ENCODE measurements at places on chromosomes 2 and 18.

- no peak for DNase-seq
These were observed 67.0 kb downstream of the SOCS6 start for GRCh38 chr18:70355620-70356385.

DNA sequence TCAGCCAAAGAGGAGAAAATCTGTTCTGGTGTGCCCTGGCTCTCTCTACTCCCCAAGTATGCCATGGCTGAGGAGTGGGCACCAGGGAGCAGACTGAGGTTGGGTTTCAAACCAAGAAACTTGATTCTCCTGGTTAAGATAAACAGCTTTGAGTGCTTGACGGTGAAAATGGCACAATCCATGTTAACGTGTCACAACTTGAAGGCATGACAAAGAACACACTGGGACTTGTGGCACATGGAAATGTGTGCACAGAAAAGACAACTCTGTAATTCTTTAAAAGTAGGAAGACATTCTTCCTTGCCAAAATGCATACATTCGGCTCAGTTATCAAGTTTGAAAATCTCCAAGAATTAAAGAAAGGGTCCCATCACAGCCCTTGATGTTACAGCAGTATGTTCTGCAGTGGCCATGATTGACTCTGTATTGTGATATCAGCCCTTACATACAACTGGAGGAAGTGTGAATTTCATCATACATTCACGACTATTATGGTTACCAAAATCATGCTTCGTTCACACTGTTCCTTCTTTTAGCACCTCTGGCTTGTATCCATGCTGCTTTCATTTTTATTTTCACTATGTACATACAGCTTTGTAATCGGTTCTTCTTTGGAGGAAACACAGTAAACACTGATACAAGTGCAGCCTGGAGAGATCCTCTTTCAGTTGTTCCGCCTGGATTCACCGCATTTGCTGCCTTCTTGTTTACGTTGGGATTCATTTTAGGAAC, 15.6 kb upstream of the ACTG2 start:
- peak; percentile 26 for DNase-seq

DNA sequence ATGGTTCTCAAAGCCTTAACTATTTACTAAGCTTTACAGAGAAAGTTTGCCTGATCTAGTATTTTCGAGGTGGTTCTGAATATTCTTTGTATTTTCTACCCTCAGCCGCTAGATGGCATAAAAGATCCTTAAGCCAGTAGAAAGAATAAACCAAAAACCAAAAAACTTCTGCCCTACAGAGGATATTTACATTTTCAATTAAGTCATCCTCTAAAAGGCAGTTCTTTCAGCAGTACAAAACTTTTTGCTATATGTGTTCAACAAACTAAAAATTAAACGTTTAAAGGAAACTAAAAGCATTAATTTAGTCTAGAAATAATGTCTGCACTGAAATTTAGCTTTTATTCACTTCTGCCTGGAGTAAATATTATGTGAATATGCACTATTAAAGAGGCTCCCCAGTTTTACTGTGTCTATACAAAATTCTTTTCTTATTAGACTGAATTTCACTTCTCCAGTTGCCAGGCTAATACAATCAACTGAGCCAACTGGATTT, 297.5 kb downstream of the PIEZO2 start:
- DNase-seq, result no peak

GRCh38 chr18:23479829-23480505, 23.3 kb upstream of the RMC1 start:
- no peak for DNase-seq

DNA sequence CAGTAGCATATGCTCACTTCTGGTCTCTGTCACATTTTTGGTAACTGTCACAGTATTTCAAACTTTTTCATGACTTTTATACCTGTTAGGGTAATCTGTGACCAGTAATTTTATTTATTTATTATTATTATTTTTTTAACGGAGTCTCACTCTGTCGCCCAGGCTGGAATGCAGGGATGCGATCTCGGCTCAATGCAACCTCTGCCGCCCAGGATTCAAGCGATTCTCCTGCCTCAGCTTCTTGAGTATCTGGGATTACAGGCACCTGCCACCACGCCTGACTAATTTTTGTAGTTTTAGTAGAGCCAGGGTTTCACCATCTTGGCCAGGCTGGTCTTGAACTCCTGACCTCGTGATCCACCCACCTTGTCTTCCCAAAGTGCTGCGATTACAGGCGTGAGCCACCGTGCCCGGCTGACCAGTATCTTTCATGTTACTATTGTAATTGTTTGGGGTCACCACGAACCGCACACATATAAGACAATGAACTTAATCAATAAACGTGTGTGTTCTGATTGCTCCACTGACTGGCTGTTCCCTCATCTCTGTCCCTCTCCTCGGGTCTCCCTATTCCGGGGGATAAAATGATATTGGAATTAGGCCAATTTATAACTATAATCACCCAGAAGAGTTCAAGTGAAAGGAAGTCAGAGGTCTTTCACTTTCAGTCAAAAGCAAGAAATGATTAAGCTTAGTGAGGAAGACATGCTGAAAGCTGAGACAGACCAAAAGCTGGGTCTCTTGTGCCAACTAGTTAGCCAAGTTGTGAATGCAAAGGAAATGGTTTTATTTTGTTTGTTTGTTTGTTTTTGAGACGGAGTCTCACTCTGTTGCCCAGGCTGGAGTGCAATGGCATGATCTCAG, 22.9 kb downstream of the TGIF1 start:
- DNase-seq, result no peak

DNA sequence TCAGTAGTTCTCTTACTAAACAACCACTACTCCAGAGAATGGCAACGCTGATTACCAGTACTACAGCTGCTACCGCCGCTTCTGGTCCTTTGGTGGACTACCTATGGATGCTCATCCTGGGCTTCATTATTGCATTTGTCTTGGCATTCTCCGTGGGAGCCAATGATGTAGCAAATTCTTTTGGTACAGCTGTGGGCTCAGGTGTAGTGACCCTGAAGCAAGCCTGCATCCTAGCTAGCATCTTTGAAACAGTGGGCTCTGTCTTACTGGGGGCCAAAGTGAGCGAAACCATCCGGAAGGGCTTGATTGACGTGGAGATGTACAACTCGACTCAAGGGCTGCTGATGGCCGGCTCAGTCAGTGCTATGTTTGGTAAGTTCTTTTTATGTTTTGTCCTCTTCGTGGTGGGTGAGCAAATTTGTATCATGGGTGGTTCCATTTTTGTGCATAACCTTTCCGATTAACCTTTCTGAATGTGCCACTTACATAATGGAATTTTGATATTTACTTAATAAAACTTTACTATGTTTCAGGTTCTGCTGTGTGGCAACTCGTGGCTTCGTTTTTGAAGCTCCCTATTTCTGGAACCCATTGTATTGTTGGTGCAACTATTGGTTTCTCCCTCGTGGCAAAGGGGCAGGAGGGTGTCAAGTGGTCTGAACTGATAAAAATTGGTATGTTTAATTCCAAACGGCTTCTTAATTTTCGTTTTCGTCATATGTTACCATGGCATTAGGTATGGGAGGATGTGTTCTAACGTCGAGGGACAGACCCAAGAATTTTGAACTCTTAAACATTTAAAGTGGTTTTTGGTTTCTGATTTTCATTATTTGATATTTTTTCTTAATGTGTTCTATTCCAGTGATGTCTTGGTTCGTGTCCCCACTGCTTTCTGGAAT, 1.3 kb downstream of the SLC20A1 start:
- peak; percentile 28 for DNase-seq

DNA sequence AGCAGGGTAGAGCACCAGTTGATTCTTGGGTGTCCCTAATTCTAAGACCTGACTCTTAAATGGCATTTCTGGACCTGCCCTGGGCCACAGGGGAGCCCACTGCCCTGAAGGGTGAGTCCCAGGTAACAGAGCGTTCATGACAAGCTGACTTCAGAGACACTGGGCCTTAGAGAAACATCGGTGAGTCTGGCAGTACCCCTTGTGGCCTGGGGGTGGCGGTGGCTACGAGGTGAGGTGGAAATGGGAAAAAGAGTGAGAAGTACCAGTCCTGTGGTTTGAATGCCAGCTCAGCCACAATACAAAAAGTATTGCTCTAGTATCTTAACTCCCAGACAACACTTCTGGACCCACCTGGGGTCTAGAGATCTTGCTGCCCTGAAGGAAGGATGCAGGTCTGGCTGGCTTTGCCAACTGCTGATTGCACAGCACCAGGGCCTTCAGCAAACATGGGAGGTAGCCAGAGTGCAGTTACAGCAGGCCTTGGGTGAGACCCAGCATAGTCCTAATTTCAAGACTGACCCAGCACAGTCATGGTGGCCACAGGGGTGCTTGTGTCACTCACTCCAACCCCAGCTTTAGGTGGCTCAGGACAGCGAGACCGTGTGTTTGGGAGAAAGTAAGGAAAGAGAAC, 44.5 kb downstream of the USP34 start:
- peak; percentile 55 for DNase-seq

DNA sequence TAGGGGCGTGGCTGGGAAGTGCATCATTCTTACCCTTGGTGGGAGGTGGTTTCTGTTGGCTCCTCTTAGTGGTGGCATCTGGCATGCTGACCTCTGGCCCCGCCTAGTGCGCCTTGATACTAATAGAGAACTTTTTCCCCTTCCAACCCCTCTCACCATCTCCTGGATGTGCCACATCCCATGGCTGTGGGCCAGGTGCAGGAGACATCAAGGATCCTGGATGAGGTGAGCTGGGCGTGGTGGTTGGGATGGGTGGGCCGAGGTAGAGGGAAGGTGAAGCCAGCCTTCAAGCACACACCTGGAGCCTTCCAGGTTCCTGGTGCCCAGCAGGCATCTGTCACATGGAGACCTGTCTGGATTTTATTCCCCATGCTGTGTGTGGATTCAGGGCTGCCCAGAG, 149.2 kb downstream of the DYSF start:
- no peak for DNase-seq

- no peak for DNase-seq
These were observed 4.8 kb upstream of the CASP8 start for GRCh38 chr2:201255408-201256033.

DNA sequence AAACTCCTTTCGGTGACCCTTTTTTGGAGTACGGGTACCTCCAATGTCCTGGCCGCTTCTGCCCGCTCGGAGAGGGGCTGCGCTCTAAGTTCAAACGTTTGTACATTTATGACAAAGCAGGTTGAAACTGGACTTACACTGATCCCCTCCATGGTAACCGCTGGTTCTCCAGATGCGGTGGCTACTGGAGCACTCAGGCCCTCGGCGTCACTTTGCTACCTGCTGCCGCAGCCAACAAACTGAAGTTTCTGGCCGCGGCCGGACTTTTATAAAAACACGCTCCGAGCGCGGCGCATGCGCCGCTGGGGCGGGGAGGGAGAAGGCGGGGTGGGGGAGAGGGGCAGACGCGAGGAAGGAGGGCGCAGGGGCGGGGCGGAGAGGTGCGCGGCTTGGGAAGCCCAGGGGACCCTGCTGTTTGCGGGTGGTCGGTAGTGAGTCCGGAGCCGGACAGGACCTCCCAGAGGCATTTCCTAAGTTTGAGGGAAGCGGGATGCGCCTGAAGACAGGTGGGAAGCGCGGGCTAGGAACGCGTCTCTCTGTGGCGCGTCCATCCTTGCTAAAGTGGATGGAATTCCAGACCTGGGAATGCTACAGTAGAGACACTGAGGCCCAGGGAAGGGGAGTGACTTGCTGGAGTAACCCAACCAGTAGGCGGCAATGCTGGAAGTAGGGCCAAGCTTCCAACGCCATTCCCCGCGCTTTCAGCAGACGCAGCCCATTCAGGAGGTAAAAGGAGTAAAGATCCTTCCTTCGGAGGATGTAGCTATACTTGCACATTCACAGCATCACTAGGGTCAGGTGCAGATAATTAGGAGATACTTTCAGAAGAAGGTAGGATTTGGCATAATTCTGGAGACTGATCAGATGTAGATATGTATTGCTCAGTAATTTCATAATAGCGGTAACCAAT, at the start of gene CXCR4:
Gene CXCR4, minus strand, starts transcription at position 241 of the 910 bp plus-strand sequence. Its CDS starts 89 bp downstream, at position 152.
- DNase-seq, result peak; percentile 89

- no peak for DNase-seq
These were observed 84.0 kb upstream of the RFX8 start for GRCh38 chr2:101558740-101559525.

- peak; percentile 78 for DNase-seq
These were observed 72.4 kb upstream of the YWHAQ start for GRCh38 chr2:9703085-9703678.

- DNase-seq, result no peak
These were observed 226.8 kb downstream of the TNS1 start for GRCh38 chr2:217775920-217776503.

- no peak for DNase-seq
These were observed 141.5 kb downstream of the PIGN start for GRCh38 chr18:62045316-62045715.

DNA sequence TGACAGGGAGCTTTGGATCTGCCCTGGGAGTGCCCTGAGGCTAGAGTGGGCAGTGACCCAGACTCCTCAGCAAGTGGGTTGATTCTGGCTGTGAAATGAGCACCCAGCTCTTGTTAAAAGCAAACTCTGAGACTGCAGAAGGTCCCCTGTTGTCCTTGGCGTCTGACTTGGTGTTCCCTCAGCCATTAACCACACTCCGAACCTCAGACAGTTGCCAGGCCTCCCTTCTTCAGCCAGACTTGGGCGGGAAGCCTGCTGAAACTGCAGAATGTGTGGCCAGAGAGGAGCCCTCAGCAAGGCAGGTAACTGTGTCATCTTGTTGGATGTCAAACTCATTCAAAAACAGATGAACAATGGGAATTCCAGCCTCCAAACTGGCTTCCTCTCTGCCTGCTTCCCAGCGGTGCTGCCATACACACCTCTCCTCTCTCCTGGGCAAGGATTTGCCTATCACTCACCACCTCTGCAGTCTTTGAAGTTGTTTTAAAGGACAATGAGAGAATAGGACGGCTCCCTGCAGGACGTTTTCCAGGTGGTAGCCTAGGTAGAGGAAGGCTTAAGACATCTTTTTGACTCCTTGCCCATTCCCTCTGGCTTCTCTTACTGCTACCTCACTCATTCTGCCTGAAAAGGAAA, 38.9 kb upstream of the B3GNT2 start:
- no peak for DNase-seq

DNA sequence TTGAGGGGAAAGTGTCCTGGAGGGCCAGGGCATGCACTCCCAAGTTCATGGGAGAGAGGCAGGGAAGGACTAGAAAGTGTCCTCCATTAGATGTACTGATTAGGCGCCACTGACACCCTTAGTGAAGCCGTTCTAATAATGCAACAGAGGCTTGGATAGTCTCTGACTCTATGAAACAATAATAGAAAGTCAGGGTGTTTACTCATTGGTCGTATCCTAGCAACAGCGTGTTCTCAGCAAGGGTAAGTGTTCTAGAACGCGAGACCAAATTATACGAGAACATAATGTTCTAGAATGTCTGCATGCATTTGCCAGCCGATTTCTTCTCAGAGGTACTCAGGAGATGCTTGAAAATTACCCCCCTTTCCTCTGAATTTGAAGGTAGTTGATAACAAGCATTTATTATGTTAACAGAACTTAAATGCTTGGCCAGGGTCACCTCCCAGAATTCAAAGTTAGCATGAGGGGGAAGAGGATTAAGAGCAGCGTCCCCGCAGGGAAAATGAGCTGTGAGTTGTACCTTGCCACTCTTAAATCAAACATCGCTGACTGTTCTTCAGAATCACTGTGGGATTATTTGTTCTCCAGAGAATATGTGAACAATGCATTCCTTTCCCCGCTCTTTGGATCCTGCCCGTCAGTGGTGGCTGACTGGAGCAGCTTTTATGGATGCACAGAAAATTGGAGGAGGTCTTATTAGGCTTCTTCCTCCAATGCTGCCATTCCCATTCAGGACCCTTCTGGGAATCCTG, 33.7 kb upstream of the PDIA6 start:
- no peak for DNase-seq
